ENCODE measurements at places on chromosomes 16 and 17.

DNA sequence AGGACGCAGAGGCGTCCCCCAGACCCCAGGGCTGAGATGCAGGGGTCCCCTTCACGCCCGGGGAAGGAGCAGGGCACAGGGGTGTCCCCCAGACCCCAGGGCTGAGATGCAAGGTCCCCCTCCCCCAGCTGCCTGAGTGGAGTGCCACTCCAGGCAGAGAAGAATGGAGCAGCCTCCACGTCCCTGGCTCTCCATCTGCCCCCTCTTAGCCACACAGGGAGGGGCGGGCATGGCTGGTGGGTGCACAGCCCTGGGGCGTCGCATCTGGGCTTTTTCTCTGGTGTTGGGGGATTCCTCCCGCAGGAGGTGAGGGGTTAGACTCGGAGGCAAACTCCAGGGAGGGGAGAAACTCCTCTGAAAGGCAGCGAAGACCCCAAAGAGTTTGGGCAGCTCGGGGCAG lies 17.5 kb downstream of the CIBAR2 start:
- DNase-seq = no peak

- DNase-seq = no peak
Observed at GRCh38 chr16:22380529-22380928, 6.1 kb upstream of the CDR2 start.

- no peak for DNase-seq
Observed at GRCh38 chr16:84741340-84741830, 41.6 kb downstream of the USP10 start.

GRCh38 chr16:450385-450784 lies 24.9 kb downstream of the RAB11FIP3 start:
- DNase-seq = no peak

DNA sequence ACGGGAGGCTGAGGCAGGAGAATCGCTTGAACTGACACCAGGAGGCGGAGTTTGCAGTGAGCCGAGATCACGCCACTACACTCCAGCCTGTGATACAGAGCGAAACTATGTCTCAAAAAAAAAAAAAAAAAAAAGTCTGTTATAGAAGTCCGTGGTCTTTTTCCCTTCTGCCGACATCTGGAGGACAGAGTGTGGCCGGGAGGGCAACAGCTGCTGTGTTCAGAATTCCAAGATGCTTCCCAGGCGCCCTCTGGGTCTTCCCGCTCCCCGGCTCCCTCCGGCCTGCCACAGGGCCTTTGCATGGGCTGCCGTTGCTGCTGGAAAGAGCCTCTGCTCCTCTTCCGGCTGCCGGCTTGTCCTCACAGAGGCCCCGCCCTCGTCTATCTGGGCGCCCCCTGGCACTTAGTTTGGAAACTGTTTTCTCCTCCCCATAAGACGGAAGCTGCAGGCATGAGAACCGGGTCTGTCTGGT lies 2.4 kb upstream of the CACNA1H start:
- peak; percentile 64 for DNase-seq

GRCh38 chr16:1398826-1399581 lies 15.5 kb downstream of the UNKL start:
- DNase-seq = no peak

DNA sequence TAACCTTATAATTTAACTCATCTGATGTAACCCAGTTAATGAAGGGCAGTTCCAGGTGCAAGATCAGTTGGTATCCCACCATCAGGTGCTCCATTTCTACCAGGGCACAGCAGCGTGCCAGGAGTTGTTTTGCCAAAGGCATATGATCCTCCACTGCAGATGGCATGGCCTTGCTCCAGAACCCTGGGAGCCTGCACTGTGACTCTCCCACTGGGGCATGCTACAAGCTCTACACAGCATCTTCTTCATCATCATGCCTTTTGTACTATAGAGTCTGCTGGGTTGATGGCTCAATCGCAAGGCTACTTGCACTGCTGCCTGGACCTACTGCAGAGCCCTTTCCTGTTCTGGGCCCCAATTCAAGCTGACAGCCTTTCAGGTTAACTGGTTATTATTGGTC lies 11.3 kb upstream of the MAPT start:
- DNase-seq = no peak

- peak; percentile 56 for DNase-seq
Observed at GRCh38 chr17:73192206-73192893, 505 bp upstream of the COG1 start.

DNA sequence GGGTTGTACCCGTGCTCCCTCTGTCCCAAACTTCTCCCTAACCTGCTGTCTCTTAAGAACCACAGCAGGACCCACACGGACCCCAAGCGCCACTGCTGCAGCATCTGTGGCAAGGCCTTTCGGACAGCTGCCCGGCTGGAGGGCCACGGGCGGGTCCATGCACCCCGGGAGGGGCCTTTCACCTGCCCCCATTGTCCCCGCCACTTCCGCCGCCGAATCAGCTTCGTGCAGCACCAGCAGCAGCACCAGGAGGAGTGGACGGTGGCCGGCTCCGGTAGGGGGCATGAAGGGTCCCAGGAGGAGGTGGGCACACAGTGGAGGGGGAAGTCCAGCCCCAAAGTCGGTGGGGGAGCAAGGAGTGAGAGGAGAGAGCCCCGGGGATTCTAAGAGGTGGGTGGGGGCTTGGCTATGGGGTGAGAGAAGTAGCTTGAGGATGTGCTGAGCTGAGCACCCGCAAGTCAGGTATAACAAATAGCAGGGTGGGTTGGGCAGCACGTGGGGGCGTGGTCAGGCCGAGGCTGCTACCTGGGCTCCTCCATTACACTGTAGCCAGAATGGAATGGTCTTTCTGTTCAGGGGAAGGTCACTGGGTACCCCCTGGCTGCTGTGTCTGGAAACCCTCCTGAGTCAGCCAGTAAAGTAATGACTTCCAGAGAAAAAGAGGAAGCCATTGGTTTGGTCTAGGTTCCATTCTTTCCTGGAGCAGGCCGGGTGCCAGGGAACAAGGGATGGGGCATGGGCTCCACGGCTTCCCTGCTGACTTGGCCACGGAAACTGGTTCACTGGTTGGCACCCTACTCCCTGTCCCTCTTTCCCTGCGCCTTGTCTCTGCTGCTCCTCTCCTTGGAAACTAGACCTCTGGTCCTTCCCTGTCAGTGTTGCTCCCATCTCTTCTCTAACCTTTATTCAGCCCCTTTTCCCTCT lies 7.1 kb downstream of the PRSS53 start:
- DNase-seq = no peak

- no peak for DNase-seq
Observed at GRCh38 chr17:77120868-77121267, 19.9 kb upstream of the SEC14L1 start.

DNA sequence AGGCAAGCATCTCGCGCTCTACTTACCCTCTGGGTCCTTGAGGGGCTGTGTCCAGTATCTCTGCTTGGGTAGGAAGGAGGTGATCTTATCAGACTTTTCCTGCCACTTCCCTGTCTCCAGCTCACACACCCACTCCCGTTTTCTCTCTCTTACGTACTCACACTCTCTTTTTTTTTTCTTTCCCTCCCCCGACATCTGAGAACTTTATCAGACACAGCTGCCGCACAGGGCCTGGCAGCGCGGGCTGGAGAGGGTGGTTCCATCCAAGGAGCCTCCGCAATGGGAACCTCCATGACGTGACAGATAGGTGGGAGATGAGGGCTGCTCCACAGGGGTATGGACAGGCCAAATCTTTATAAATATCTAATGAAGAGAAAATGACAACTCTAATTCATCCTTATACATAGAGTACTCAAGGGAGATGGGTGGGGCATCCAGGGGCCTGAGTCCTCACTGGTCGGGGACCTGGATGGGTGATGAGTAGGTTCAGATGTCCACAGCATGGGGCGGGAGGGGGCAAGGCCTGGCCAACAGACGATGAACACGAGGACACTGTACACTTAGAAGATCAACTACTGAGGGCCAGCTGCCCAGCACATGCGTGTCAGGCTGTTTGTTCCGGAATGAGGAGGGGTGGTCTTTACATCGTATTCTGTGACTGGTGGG lies 23.3 kb downstream of the MINK1 start:
- DNase-seq = no peak

GRCh38 chr17:8628609-8629169 lies 1.8 kb downstream of the MYH10 start:
- DNase-seq = no peak

DNA sequence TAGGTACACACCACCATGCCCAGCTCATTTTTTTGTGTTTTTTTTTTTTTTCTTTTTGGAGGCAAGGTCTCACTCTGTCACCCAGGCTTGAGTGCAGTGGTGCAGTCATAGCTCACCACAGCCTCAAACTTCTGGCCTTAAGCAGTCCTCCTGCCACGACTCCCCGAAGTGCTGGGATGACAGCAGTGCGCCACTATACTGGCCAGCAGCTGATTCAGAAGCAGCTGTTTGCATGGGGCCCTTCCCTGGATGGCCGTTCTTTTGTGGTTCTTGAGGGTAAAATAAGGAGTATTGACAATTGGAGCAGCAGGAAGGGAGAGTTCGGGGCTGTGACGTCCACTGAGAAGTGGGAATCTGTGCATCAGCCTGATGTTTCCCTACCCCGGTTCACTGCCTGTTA lies 41.6 kb downstream of the KIAA0513 start:
- DNase-seq = no peak

DNA sequence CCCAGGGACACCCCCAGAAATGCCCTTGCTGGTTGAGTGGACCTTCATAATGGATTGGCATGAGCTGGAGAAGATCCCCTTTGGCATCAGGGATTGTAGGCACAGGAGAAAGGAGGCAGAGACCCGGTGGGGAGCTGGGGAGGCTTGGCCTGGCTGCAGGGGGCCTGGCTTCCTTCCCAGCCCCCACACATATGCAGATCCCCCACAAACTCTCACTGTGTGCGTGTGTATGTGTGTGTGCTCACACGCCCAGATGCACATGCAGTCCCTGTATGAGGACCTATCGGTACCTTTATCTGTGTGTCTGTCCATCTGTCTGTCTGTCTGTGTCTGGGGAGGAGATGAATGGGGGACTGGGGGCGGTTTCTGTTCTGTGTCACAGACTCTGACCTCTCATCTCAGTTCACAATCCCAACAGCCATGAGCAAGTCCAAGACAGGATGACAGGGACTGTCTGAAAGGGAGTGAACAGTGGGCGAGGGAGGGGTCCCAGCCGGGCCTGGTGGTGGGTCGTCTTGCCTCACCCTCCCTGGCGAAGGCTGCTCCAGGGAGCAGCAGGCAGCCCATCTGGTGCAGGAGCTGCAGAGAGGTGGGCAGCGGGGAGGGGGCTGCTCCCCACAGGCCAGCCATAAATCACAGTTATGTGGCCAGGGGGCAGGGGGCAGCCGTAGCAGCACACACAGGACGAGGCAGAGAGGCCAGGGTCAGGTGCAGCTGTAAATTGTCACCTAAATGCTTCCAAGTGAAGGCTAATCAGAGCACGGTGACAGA lies 46.7 kb upstream of the LHX1 start:
- DNase-seq = no peak

DNA sequence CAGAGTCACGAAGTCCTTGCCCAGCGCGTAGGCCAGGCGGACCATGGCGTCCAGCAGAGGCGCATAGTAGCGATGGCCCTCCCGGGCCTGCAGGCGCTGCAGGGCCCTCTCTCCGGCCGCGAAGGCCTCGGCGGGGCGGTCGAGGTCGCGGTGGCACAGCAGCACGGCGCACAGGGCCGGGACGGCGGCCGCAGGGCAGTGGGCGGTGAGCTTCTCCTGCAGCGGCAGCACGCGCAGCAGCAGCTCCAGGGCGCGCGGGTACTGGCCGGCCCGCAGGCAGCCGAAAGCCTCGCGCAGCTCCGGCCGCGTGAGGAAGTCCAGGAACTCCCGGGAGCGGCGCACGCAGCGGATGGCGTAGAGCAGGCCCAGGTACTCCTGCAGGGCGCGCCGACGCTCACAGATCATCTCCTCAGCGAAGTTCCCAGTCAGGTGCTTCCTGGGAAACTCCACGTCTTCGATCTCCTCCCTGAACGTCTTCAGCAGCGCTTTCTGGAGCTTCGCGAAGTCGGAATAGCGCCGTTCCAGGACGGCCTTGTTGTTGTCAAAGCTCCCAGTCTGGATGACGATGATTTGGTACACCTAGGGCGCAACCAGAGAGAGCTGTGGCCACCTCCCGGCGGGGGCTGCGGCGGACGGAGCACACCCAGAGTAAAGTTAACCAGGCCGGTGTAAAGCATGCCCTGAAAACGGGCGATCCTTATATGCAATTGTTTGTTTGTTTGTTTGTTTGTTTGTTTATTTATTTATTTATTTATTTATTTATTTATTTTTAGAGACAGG lies 7.4 kb downstream of the SNX20 start:
- DNase-seq = no peak

GRCh38 chr17:78611607-78612006 lies 34.4 kb upstream of the DNAH17 start:
- peak; percentile 45 for DNase-seq

- DNase-seq = no peak
Observed at GRCh38 chr16:57594531-57595031, 33.8 kb upstream of the ADGRG1 start.

DNA sequence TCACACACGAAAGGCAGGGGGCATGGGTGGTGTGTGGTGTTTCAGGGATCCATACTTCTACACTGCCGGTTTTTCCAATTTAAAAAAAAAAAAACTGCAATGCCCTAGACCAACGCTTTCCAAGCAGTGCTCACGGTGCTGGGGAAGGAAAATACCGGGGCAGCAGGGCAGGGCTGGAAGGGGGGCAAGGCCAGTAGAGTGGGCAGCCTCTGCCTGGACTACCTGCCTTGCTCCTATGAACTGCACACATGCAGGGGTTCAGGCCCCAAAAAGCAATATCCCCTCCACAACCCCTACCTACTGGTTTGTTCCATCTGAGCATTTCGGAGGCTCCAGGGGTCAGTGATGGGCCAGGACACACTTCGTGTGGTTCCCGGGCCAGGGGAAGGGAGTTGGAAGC lies 29.4 kb downstream of the RPH3AL start:
- DNase-seq = no peak

DNA sequence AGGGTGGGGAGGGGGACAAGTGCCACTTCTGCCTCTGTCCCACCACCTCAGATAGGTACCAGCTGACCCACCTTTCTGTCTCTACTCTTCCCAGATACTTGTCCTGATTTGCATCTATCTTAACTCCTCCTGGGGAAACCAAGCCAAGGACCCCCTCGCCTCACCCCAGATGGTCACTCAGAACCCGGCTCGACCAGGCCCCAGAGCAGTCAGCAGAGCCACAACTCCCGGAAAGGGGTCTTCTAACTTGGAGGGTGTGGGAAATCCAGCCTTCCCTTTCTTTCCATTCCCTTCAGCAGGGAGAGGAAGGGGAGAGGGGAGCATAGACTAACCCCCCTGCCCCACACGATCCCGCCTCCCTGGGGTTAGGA lies 1.9 kb downstream of the CAVIN1 start:
- DNase-seq = no peak

DNA sequence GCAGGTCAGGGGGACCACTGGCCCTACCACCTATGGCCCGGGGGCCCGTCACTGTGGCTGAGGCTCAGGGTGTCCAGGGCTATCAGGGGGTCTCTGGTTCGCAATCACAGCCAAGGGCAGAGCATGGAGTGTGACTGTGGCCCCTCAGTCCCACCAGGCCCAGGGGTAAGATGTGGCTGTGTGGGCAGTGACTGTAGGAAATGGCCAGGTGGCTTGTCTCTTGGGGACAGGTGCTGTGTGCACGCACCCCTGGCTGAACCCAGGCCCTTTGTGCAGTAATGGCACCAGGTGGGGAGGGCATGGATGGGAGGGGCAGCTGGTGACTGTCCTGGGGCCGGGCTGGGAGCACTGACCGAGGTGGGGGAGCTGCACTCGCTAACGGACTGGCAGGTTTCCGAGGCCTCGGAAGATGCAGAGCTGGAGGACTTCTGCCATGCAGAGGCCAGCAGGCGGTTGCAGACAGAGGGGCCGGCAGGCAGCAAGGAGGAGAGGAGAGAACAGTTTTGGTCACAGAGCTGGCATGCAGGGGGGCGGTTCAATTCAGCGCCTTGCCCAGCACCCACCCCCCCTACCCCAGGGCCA lies 18.8 kb downstream of the IL34 start:
- no peak for DNase-seq

GRCh38 chr16:404971-405486 lies 3.3 kb downstream of the DECR2 start:
- no peak for DNase-seq

- no peak for DNase-seq
Observed at GRCh38 chr17:44333371-44333770, 8.7 kb upstream of the SLC25A39 start.
